GM10248 (cell line): ENCODE measurements at places on chromosomes 2 and 18.

GRCh38 chr2:145258903-145259579 lies 739.1 kb upstream of the ZEB2 start:
- DNase-seq, result no peak

GRCh38 chr18:5500158-5500939 lies 43.4 kb downstream of the EPB41L3 start:
- DNase-seq, result no peak

DNA sequence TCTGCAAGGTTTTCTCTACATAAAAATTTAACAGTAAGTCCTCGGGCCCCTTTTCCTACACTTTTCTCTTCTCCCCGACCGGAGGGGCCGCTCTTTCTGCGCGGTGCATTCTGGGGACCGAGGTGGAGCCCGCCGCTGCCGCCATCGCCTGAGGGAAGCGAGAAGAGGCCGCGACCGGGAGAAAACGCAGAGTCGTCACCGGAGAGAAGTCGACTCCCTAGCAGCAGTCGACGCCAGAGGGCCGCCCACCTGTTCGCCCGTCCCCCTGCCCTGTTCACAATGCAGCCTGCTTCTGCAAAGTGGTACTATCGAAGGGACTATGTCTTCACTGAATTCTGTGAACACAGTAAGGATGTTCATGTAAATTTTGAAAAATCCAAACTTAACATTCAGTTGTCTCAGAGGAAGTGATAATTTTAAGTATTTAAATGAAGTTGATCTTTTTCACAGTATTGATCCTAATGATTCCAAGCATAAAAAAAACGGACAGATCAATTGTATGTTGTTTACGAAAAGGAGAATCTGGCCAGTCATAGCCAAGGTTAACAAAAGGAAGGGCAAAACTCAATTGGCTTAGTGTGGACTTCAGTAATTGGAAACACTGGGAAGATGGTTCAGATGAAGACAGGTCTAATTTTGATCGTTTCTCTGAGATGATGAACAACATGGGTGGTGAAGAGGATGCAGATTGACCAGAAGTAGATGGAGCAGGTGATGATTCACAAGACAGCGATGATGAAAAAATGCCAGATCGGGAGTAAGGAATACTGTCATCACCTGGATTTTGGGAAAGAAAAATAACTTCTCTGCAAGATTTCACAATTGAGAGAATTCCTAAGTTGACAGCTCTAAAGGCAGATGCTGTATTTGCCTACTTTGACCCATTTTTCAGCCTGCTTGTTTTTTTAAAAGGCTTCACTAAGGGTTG lies 55.8 kb downstream of the ASXL2 start:
- DNase-seq, result peak; percentile 18

GRCh38 chr18:46262856-46263255 lies 158.7 kb downstream of the HAUS1 start:
- no peak for DNase-seq

- no peak for DNase-seq
Measured at GRCh38 chr2:216548901-216549331, 50.3 kb downstream of the RPL37A start.

DNA sequence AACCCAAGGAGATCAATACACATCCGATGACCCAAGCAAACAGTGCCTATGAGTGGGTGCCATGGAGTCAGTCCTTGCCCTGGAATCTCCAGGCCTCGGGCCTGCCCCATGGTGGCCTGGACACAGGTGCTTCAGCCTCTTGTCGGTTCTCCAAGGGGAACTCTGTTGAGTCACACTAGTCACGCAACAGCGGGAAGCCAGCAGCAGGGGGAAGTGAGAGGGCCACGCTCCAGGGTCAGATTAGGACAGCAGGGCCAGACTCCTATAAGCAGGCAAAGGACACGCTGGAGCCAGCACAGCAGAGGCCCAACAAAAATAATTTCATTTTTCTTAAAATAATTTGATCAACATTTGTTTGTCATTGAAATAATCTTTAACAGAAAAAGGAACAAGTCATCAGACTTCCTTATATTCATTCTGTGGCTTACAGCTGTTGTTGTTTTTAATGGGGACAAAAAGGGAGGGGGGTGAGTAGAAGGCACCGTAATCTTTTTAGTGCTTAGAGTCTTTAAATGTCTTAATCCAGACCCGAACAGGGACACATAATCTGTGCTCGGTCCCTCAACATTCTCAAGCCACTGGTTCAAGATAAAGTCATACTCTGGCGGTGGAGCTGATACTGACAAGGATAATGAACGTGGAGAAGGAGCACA lies 16.4 kb upstream of the ARMC9 start:
- DNase-seq, result peak; percentile 69

DNA sequence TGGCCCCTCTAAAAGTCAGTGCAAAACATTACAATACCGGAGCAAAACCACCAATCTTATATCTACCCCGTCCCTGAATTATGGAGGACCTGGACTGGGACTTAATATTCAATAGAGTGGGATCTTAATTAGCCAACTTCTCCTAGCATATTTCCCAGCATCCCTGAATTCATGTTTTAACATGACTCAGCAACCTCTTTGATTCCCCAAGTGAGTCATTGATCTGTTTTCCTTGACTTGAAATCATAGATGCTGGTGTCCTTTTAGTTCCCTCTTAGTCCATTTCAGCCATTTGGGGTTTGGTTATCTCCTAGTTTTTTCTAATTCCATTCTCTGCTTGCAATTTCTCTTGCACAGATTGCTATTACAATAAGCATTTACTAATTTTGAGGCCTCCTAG lies 677.7 kb upstream of the CELF4 start:
- no peak for DNase-seq

- DNase-seq, result no peak
Measured at GRCh38 chr18:32937597-32937996, 164.8 kb upstream of the KLHL14 start.

DNA sequence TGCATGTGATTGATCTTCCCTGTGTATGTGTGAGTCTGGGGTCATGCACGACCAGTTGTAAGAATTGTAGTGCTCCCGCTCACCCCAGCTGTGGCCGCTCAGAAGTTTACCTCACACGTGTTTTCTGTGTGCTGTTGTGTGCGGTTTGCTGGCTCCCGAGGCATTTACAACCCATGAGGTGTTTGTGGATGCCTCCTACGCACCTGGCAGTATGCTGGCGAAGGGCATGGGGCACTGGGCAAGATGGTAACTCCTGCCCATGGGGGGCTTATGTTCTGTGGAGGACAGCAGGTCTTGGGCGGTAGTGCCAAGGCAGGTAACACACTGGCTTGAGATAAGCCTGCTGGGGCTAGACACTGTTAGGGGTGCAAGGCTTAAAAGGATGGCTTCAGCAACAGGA lies 102.6 kb upstream of the HS6ST1 start:
- no peak for DNase-seq
